Heart left ventricle (tissue), 16 donors: ENCODE measurements at places on chromosomes 7 and 10. TPM values are rescaled to one million over a fixed set of nuclear protein-coding genes. Genes with fewer than 3 reads are reported as not detected.

GRCh38 chr7:77532247-77532646 is 4.8 kb upstream of the PTPN12 start:
- DNase-seq = no peak
- no peaks in the 10 kb centered on the region for H3K36me3 ChIP-seq
- no peak overlapping the region for H3K4me3 ChIP-seq
- H3K27ac ChIP-seq = no peak overlapping the region

DNA sequence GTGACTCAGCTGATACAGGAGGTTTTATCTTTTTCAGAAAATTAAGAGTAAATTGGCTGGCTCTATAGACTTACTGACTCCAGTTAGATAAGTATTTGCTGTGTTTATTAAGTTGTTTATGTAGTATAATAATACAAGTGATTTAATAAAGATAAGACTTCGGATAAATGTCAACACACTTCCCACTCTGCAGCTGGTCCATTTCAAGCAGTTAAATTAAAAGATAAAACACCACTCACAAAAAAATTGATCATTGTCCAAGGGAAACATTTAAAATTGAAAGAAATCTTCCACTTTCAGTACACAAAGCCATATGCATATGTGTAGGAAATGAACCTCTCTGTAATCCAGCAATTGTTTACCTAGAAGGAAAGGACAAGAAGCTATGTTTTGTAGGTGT is 106.1 kb upstream of the SP8 start:
- no peak for DNase-seq
- no peak overlapping the region for H3K4me3 ChIP-seq
- no peaks in the 10 kb centered on the region for H3K36me3 ChIP-seq
- no peaks in the 10 kb centered on the region for H3K27me3 ChIP-seq
- no peak overlapping the region for H3K27ac ChIP-seq

GRCh38 chr7:41130561-41131236 is 572.2 kb downstream of the INHBA start:
- no peaks in the 10 kb centered on the region for H3K27me3 ChIP-seq
- H3K36me3 ChIP-seq = no peaks in the 10 kb centered on the region
- no peak overlapping the region for H3K27ac ChIP-seq
- DNase-seq = no peak
- no peak overlapping the region for H3K4me3 ChIP-seq
- no peaks in the 10 kb centered on the region for H3K4me1 ChIP-seq

DNA sequence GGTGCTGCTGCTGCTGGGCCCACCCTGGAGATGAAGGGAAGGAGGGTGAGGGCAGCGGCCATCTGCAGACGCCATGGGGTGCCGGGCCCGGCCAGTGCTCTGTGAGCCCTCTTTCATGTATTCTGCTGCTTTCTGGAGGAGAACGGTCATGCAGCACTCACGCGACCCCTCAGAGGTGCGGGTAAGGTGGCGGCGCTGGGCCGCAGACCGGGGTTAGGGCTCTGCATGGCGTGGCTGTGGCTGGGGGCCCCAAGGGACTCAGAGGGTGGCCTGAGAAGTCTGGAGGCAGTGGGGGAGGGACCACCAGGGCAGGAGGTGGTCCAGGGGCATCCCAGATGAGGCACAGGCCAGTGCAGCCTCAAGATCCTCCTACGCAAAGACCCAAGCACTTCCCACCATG is 275.5 kb downstream of the ELFN1 start:
- no peaks in the 10 kb centered on the region for H3K36me3 ChIP-seq
- DNase-seq = peak; percentile 13
- no peak overlapping the region for H3K27ac ChIP-seq
- H3K27me3 ChIP-seq = no peaks in the 10 kb centered on the region
- peaks cover 5% of the 10 kb centered on the region for H3K4me1 ChIP-seq
- no peak overlapping the region for H3K4me3 ChIP-seq

DNA sequence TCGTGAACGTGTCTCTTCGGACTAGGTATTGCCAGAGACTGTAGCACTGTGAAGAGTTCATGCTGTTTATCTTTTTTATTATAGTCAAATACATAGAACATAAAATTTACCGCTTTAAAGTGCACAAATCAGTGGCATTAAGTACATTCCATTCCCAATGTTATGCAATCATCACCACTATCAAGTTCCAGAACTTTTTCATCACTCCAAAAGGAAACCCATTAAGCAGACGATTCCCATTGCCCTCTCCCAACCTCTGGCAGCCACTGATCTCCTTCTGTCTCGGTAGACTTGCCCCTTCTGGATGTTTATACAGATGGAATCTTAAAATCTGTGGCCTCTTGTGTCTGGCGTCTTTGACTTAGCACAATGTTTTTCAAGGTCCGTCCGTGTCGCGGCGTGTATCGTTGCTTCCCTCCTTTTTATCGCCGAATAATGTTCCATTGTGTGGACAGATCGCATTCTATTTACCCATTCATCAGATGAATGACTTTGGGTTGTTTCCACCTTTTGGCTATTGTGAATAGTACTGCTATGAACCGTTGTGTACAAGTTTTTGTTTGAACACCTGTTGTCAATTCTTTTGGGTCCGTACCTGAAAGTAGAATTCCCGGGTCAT is 2.7 kb downstream of the PROSER2 start:
- DNase-seq = no peak
- no peak overlapping the region for H3K27ac ChIP-seq
- no peak overlapping the region for H3K4me3 ChIP-seq
- H3K4me1 ChIP-seq = no peaks in the 10 kb centered on the region

- no peaks in the 10 kb centered on the region for H3K27me3 ChIP-seq
- no peak for DNase-seq
- no peaks in the 10 kb centered on the region for H3K4me1 ChIP-seq
- no peak overlapping the region for H3K27ac ChIP-seq
Observed at GRCh38 chr7:111588065-111588433, 25.8 kb upstream of the IMMP2L start.

DNA sequence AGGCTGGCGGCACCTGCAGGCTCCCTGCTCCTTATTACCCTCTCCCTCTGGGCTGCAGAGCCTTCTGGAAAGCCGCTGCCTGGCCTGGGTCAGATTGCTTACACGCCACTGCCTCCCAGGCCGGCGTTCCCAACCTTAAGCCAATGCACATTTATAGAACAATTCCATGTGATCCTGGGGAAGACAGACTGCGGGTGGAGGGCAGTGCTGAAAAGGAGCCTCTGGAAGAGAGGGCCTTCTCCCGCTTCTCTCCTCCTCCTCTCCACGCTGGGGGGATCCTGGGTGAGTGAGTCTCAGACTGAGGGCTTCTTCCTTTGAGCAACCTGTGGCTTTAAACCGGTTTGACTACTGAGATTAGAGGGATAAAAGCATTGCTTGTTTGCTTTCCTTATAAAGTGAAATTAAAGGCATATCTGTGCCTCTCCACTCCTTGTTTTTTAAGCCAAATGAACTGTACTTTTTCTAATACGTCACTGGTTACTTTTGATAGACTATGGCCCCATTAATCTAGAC is 5.5 kb downstream of the TACC2 start:
- H3K27ac ChIP-seq = peak overlapping the region; percentile 95
- H3K36me3 ChIP-seq = no peaks in the 10 kb centered on the region
- peaks cover 15% of the 10 kb centered on the region for H3K4me1 ChIP-seq
- H3K4me3 ChIP-seq = peak overlapping the region; percentile 59
- H3K27me3 ChIP-seq = no peaks in the 10 kb centered on the region
- DNase-seq = peak; percentile 69

GRCh38 chr10:72239409-72239808 is 23.3 kb upstream of the ASCC1 start:
- no peaks in the 10 kb centered on the region for H3K27me3 ChIP-seq
- no peak overlapping the region for H3K27ac ChIP-seq
- DNase-seq = no peak
- peaks cover 25% of the 10 kb centered on the region for H3K4me1 ChIP-seq
- H3K36me3 ChIP-seq = peaks cover 17% of the 10 kb centered on the region

GRCh38 chr10:32951111-32951510 is 6.9 kb downstream of the ITGB1 start:
- peaks cover 90% of the 10 kb centered on the region for H3K4me1 ChIP-seq
- no peak for DNase-seq
- H3K27me3 ChIP-seq = no peaks in the 10 kb centered on the region
- no peak overlapping the region for H3K4me3 ChIP-seq
- no peaks in the 10 kb centered on the region for H3K36me3 ChIP-seq
- peak overlapping the region; percentile 3 for H3K27ac ChIP-seq

- no peaks in the 10 kb centered on the region for H3K36me3 ChIP-seq
- H3K4me3 ChIP-seq = no peak overlapping the region
- no peak overlapping the region for H3K27ac ChIP-seq
Observed at GRCh38 chr10:116915340-116915739, 66.0 kb downstream of the ENO4 start.

GRCh38 chr10:133523631-133524203 is 3.4 kb upstream of the CYP2E1 start:
- H3K36me3 ChIP-seq = no peaks in the 10 kb centered on the region
- peaks cover 23% of the 10 kb centered on the region for H3K4me1 ChIP-seq
- DNase-seq = no peak
- peaks cover 31% of the 10 kb centered on the region for H3K27me3 ChIP-seq

- peak overlapping the region; percentile 73 for H3K27ac ChIP-seq
- no peaks in the 10 kb centered on the region for H3K36me3 ChIP-seq
Observed at GRCh38 chr10:72328045-72328828, 26.5 kb downstream of the DNAJB12 start.

DNA sequence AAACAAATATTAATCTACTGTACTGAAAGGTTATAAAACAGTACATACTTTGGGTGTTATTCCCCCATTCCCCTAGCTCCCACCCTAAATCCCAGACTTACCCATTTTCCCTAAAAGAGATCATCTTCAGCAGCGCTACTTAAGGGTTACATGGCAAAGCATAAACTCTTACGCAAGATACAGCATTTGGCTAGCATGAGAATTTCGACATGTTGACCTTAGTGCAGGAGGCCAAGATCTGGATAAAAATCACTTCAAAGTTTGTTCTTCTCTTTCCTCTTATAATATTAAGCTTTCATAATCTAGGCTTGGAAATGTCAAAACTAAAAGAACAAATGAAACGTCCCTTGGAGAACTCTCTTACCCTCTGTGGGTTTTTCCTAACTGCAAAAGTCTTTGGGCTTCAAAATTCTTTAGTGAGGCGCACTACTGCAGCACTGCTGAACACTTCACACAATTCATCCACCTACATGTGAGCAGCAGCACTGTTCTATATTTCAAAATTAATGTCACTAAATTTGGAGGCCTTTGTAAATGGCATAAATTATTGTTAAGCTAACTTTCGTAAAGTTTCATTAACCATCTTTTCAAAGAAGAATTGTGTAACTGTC is 59.5 kb upstream of the PDLIM1 start:
- H3K27ac ChIP-seq = no peak overlapping the region
- H3K4me3 ChIP-seq = no peak overlapping the region
- no peak for DNase-seq
- peaks cover 7% of the 10 kb centered on the region for H3K4me1 ChIP-seq

DNA sequence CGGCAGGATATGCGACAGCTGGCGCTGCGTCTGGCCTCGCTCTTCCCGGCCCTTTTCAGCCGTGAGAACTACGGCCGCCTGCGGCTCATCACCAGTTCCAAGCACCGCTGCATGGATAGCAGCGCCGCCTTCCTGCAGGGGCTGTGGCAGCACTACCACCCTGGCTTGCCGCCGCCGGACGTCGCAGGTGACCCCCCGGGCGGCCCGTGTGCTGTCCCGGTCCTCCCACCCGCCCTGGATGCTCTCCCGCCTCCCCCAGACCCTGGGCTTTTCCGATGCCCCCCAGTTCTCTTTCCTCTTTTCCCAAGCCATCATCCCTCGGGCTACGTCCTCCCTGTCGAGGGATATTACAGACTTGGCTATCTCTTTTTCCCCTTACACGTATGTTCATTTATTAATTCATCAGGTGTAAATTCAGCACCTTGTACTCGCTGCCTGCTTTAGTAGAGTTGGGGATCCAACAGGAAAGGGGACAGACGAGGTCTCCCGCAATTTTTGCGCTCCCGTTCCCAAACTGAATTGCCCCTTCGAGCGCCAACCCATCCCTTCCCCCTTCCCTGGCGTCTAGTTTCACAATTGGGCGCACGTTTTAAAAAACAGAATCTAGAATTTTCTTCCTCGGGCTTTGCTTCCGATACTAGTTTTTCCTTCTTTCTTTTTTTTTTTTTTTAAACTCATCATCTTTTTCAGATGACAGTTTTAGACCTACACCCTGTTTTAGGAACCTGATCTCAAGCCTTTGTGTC is 846 bp downstream of the MINPP1 start:
- peaks cover 22% of the 10 kb centered on the region for H3K4me1 ChIP-seq
- peaks cover 3% of the 10 kb centered on the region for H3K36me3 ChIP-seq
- no peak for DNase-seq
- H3K27ac ChIP-seq = peak overlapping the region; percentile 74
- no peaks in the 10 kb centered on the region for H3K27me3 ChIP-seq

- H3K27ac ChIP-seq = no peak overlapping the region
- H3K27me3 ChIP-seq = no peaks in the 10 kb centered on the region
- no peaks in the 10 kb centered on the region for H3K4me1 ChIP-seq
- no peaks in the 10 kb centered on the region for H3K36me3 ChIP-seq
Observed at GRCh38 chr7:129494041-129494440, 8.3 kb upstream of the SMKR1 start.

GRM3 gene
- not detected for total RNA-seq

PIK3CG gene
- total RNA-seq = 1.8 TPM

ZNF800 gene
- total RNA-seq = 22.9 TPM

PLEKHA1 gene
- total RNA-seq = 44.7 TPM

NPC1L1 gene
- total RNA-seq = 0.17 TPM

ACSM6 gene
- total RNA-seq = not detected

CDNF gene
- total RNA-seq = 2.0 TPM

SLC35G1 gene
- total RNA-seq = 4.1 TPM

ADGRA1 gene
- not detected for total RNA-seq

AZGP1 gene
- 58.9 TPM for total RNA-seq

CALML5 gene
- total RNA-seq = not detected

TMEM130 gene
- total RNA-seq = not detected
